ENCODE measurements at places on chromosomes 1 and 21.

DNA sequence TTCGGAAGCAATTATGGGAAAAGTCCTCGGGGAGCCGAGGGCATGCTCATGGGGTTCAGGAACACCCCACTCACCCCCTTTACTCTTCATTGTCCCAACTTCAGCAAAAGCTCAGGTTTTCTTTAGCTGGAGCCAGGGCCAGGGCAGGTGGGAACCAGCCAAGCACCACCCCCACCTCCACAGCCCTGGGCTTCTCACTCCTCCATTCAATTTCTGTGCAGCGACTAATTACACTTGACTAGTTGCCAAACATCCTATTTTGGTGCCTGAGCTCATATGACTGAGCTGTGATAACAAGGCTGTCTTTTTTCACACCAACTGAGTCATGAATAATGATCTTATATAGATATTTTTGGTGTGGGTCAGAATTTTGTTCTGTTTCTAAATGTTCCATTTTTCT is 257.2 kb upstream of the AJAP1 start:
- no peak for DNase-seq

- DNase-seq, result no peak
These were observed 58.2 kb upstream of the TPTE start for GRCh38 chr21:10463156-10463555.

DNA sequence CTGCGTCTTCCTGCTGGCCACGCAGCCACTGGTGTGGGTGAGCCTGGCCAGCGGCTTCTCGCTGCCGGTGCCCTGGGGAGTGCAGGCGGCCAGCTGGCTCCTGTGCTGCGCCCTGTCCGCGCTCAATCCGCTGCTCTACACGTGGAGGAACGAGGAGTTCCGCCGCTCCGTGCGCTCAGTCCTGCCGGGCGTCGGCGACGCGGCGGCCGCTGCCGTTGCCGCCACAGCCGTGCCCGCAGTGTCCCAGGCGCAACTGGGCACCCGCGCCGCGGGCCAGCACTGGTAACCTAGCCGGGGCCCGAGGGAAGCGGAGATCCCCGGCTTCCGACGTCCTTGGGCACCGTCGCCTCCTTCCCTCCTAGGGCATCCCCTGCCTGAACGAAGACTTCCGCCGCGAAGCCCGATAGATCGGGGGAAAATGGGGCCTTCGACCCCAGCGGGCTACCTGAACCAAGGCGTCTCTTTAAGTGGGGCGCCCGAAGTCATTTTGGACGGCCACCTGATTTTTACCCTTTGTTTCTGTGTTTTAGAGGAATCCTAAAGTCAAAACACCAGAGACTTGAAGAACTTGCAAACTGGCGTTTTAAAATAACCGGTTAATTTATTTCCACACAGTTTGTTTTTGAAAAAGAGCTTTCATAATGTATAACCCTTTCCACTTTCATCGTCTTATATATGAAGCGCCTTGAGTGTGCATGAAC is 2.0 kb downstream of the GPR88 start:
- DNase-seq, result no peak

DNA sequence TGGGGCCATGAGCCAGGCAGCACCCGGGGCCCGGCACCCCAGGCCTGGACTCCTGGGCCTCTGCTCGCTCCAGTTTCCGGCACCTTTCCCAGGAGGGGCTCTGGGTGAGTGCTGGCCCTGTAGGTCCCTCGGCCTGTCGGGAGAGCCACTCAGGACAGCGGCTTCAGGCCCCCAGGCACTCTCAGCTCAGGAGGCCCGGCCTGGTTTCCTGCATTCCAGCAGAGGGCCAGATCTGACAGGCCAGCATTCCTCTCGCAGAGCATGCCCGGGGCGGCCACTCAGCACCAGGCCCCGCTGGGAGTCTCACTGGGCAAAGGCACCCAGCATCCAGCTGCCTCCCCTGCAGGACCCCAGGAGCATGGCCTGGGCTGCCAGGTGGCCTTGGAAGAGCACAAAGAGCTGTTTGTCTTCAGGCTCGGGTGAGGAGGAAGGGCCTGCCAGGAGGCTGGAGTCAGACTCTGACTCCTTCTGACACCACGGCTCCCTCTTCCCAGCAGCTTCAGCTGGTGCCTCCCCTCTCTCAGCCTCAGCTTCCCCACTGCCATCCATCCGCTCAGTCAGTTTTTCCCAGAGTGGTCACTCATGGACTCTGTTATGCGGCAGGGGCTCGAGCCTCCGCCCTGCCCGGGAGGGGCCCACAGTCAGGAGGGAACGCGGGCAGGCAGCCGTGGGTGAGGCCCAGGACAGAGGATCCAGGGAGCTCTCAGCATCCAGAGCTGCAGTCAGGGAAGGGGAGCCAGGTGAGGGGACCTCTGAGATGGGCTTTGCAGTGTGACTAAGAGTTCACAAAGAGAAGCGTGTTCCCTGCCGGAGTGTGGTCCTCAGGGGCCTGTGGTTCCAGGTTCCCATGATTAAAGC is 51.7 kb downstream of the WNT9A start:
- no peak for DNase-seq

GRCh38 chr1:95941121-95941798 is 707.2 kb downstream of the RWDD3 start:
- DNase-seq, result no peak

DNA sequence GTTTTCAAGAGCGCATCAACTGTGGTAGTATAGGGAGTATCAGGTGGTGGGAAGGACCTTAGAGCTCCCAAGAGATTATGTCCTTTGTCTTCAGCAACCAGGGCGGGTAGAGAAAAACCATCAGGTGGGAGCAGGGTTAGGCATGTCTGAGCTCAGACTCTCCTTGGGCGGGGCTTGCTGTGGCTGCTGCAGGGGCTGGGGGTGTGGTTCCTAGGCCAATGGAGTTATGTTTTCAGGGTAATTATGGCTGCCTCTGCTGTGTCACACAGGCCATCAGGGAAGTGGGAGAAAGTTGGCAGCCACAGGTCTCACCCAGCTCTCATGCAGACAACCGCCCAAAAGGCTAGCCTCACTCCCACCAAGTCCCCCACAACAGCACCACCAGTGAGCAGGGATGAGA is 74.9 kb downstream of the FCRL5 start:
- no peak for DNase-seq

GRCh38 chr1:26913754-26914619 is at the start of gene NR0B2:
Gene NR0B2, minus strand, starts transcription at chr1:26913975. Its CDS starts 35 bp downstream, at chr1:26913940.
- DNase-seq, result peak; percentile 99

- DNase-seq, result no peak
These were observed 4.8 kb upstream of the SRP9 start for GRCh38 chr1:225772848-225773247.

GRCh38 chr1:53115403-53116306 is 26.8 kb downstream of the SLC1A7 start:
- no peak for DNase-seq

GRCh38 chr1:113692824-113693431 is 66.4 kb downstream of the PHTF1 start:
- DNase-seq, result no peak

- no peak for DNase-seq
These were observed 110.9 kb upstream of the IRF2BP2 start for GRCh38 chr1:234720709-234721441.

DNA sequence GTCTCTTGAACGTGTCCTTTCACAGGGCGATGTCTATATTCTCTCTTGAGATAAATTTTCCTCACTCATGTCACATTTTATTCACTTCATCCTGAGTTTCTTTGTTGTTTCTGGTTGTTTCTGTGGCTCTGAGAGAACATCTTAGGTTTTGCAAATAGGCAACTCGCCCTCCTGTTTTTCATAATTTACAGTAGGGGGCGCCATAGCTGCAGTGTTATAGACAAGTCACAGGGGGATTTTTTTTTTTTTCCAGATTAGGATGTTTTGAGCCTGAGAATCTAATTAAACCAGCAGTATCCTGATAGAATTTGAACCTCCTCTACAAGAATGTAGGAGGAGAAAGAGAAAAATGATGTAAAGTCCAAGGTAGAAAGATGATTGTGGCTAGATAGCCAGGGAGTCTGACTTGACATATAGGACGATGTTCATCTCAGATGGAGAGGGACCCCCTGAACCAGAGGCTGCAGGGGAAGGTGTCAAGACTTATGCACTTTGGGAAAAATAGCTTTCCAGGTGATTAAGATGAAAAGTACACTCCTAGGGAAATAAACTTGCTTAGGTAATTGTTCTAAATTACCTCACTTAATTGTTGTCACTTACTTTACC is 76.3 kb downstream of the ZP4 start:
- no peak for DNase-seq

- no peak for DNase-seq
These were observed 104.2 kb downstream of the IGSF21 start for GRCh38 chr1:18211764-18212163.

DNA sequence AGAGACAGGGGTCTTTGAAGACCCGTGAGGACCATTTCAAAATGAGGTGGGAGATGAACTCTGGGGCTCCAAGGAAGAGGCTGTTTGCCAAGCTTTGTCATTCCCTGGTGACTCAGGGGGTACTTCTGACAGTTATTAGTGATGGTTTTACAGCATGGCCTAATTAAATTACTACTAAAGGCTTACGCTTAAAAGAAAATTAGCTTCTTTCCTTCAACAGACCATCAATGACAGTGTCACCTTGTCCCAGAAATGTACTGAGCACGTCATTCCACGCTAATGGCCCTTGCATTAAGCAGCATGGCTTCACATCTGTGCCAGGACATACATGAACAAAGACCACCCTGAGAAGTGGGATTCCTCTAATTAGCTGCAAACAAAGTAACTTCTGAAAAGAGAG is 5.1 kb upstream of the UTS2 start:
- no peak for DNase-seq

- DNase-seq, result no peak
These were observed 47.6 kb upstream of the DMRTB1 start for GRCh38 chr1:53411541-53412152.

GRCh38 chr1:245201827-245202226 is 47.0 kb downstream of the KIF26B start:
- DNase-seq, result no peak

- peak; percentile 2 for DNase-seq
These were observed 19.3 kb downstream of the F3 start for GRCh38 chr1:94522304-94522703.

DNA sequence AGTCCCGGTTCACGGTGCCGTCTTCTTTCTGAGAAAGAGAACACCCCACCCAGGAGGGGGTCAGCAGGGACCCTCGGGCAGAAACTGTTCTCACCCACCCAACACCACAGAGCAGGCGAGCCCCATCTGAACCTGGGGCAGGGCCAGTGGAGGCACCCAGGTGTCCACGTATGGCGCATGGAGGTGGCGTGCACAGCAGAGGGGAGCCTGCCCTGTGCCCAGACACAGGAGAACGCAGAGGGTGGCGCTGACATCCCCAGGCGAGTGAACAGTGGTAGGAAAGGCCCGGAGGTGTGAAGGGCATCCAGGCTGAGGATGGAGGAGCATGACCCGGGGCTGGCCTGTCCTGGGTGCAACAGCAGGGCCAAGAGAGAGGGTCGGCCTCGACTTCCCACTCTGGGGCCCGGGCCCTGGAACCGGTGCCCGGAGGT is 91.1 kb downstream of the STUM start:
- no peak for DNase-seq

GRCh38 chr1:243413431-243414151 is 157.8 kb downstream of the SDCCAG8 start:
- DNase-seq, result no peak

DNA sequence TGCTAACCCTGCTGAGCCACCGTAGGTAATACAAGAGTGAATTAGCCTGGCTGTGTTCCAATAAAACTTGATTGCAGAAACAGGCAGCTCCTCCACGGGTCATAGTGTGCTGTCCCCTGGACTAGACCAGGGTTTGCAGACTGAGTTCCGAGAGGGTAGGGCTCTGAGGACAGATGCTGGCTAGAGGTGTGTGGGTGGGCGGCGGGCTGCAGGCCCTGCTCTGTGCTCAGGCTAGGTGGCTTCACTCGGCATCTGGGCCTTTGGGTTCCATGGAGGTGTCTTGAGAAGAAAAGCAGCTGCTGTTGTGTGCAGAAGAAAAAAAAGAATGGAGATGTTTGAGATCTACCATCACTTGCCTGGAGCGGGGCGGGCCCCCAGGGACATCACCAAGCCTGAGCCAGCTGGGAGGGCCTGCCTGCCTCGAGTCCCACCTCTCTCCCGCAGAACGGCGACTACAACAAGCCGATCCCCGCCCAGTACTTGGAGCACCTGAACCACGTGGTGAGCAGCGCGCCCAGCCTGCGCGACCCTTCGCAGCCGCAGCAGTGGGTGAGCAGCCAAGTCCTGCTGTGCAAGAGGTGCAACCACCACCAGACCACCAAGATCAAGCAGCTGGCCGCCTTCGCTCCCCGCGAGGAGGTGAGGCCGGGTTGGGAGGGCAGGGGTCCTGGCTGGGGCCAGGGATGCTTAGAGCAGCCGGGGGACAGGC is 7.9 kb downstream of the TMEM201 start:
- DNase-seq, result no peak

DNA sequence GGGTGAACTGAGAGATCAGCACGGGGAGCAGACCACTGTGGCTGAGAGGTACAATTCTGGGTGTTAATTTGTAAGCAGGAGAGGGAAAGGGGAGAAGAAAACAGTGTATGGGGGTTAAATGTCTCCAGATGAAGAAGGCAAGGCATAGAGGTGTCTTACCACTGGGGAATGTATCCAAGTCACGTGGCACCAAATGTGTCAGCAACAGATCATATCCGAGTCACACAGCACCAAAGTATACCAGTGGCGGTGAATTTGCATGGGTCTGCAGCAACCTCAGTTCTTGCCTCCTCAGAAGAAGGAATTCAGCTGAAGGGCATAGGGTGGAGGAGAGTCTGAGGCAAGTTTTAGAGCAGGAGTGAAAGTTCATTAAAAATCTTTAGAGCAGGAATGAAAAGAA is 21.2 kb upstream of the SYCP1 start:
- DNase-seq, result no peak

DNA sequence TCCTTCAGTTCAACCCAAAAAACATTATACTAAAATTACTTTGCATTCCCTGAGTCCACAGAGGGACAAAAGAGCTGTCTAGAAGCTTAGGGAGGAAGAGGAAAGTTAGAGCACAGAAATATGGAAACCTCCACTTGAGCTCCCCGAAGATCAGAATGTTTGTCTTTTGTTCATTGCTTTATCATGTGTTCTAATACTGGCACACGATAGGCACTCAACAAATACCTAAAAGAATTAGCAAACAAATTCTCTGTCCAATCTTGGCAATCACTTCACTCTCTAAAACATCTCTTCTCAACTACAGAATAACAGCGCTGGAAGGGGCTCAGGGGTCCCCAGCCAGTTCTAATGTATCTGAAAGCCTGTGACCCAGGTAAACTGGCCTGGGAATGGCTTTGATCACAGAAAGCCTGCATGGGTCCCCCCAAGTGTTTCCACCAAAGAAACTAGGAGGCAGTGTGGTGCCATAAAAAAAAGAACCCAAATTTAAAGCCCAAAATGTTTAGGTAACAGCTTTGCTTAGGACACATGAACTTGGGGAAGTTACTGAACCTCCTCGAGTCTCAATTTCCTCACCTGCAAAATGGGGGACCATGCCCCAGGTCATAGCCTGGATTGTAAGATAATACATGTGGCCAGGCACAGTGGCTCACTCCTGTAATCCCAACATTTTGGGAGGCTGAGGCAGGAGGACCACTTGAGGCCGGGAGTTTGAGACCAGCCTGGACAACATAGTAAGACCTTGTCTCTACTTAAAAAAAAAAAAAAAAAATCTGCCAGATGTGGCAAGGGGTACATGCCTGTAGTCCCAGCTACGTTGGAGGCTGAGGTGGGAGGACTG is 45.8 kb downstream of the SSBP3 start:
- no peak for DNase-seq

- DNase-seq, result no peak
These were observed 6.0 kb upstream of the SHISA4 start for GRCh38 chr1:201882665-201883132.

Measured in NCI-H1092 (cell line).